Activated T-helper 17 cell treated with anti-CD3 and anti-CD28 coated beads, Interleukin-2, amount 50 U/mL, for 72 hours (primary cell): ENCODE measurements at places on chromosomes 5 and 9. TPM values are rescaled to one million over a fixed set of nuclear protein-coding genes. Genes with fewer than 3 reads are reported as not detected.

The FOXI1 gene
- not detected for total RNA-seq

The GFPT2 gene
- 0.11 TPM for total RNA-seq

The CER1 gene
- not detected for total RNA-seq

The NXNL2 gene
- total RNA-seq: not detected

The SURF2 gene
- total RNA-seq: 17.3 TPM

The CFAP157 gene
- total RNA-seq: not detected

The KCNT1 gene
- not detected for total RNA-seq

The SLC25A2 gene
- not detected for total RNA-seq

The TMED7 gene
- 26.9 TPM for total RNA-seq

The FOXD4L3 gene
- not detected for total RNA-seq

The SH3GL2 gene
- total RNA-seq: not detected

The KIF4B gene
- 0.32 TPM for total RNA-seq

The LCN2 gene
- not detected for total RNA-seq

- no peak for ATAC-seq
Observed at GRCh38 chr9:136393531-136393930, 6.4 kb downstream of the SNAPC4 start.

DNA sequence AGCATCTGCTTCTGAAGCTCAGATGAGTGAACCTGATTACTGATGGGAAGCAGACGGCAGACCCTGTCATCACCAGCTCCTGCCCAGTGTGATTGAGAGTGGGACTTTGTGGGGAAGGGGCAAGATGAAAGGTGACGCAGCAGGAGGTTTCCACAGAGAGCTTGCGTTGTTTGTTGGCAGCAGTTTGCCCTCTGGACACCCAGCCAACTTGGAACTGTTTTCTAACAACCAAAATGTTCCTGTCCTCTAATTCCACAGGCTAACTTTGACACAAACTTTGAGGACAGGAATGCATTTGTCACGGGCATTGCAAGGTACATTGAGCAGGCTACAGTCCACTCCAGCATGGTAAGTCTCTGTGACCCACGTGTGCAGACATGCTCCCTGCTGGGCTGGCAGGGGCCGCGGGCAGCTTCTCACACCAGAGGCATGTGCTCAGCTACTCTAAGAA lies 20.9 kb downstream of the CYFIP2 start:
- no peak for ATAC-seq

GRCh38 chr5:113082547-113082905 lies 105.9 kb downstream of the DCP2 start:
- ATAC-seq: no peak

DNA sequence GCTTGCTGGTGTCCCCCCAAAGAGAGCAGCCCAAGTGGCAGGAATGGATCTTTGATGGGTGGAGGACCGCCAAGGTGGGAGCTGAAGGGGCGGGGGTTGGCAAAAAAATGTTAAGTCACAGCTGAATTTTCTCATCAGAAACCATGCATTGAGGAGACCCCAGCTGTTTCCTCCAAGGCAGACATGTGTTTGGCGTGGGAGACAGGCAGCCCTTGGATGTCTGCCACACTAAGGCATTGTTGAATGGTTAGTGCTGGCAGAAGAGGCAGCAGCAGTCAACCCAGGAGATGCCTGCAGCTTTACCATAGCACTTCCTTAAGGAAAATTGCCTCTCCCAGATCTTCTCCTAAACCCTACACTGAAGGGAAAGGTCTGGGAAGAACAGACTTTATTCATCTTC lies 394.9 kb upstream of the CD180 start:
- ATAC-seq: no peak

DNA sequence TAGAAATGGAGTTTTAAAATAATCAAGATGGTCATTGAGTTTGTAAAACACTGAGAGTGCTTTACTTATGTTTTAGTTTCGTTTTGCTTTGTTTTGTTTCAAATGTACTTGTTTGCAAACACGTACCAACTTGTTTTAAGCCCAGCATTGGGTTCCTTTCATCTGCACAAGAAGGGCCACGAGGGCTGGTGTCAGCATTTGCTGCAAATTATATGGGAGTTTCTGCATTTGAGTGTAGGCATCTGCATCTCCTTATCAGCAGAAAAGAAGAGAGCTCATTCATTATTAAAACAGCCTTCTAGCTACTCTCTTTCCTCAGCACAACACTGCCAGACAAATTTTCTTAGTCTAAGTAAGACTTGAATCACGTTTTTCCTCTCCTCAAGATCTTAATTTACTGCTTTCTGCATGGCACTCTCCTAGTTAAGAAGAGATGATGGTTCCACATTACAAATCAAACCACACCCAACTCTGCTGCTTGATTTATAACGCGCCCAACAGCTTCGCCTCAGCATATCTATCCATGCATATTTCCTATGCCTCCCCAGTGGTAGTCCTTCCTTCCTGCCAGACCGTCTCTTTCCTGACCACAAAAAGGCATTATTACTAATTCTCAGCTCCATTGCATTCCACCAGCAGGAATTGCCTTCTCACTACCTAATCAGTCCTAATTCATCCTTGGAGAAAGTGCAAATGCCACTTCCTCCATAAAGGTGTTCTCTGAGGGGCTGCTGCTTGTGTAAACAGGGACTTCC lies 95.2 kb upstream of the CAST start:
- no peak for ATAC-seq

- no peak for ATAC-seq
Observed at GRCh38 chr5:36945687-36946086, 69.1 kb downstream of the NIPBL start.

GRCh38 chr9:78848061-78848460 lies 551.1 kb downstream of the PSAT1 start:
- ATAC-seq: no peak

DNA sequence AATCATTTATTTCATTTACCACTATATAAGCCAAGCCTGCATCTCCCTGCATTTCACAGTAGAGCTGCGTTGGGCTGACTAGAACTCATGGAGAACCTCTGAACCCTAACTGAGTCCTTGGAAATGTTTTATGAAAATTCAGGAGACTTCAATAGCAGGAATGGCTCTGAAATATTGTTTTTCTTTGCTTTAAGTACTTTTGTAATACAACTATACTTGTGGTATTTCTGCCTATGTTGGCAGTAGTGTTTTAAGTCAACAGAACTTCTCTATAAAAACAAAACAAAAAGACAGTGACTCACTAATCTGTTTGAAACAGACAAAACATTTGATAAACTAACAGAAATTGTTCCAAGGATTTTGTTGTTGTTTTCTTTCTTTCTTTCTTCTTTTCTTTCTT lies 489.2 kb upstream of the MEF2C start:
- no peak for ATAC-seq

- no peak for ATAC-seq
Observed at GRCh38 chr9:2816476-2817141, 27.3 kb downstream of the PUM3 start.

DNA sequence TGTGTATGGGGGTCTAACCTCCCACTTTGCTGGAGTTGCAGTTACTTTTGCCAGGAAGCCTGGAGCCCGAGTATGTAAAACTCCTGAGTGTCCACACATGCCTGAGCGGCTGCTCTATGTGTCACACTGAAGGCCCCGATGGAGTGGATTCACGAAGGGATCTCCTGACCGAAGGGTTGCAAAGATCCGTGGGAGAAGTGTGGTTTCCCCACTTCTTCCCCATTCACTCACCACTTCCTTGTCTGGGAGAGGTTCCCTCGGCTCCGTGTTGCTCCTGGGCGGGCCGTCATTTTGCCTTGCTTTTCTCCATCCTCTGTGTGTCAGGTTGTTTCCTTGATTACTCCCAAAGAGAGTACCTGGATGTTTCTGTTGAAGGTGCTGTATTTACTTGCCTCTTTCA lies 16.2 kb upstream of the IL3 start:
- no peak for ATAC-seq

DNA sequence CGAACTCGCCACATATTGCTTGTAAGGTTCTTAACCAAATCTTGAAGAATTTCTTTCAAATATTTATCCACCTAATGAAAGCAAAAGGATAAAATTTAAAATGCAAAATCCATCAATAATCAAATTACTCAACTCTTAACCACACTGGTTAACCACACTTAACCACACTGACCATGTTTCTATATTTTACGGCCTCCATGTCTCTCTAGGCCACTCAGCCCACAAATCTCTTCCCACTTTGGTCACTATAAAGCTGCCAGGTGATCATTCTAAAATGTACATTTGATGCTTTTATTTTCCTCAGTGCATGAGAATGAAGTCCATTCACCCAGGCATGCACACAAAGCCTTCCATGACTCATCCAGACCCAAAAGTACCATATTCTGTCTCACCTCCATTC lies 56.4 kb upstream of the OR2K2 start:
- ATAC-seq: peak; percentile 19

- ATAC-seq: no peak
Observed at GRCh38 chr9:117081641-117082317, 333.1 kb downstream of the ASTN2 start.

GRCh38 chr5:168409591-168410458 lies 76.4 kb upstream of the RARS1 start:
- peak; percentile 85 for ATAC-seq

- ATAC-seq: no peak
Observed at GRCh38 chr5:136350343-136350742, 15.0 kb downstream of the TRPC7 start.

DNA sequence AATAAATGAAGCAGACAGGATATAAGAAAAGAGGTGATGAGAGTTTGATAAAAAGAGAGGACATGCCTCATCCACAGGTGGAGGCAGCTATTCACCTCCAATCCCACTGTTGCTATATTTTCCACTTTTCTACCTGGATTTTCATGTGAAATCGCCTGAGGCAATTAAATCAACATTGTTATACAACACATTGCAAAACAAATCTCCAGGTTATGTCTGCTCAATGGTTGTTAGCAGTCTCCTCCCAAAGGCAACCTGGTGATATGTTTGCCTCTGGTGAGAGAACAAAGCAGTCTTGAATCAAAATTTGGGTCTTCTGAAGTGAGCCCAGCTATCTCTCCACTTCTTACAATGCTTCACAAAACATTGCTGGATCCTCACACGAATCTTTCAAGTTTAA lies 30.0 kb downstream of the NREP start:
- no peak for ATAC-seq

- peak; percentile 99 for ATAC-seq
Observed at GRCh38 chr9:97529363-97530076, 28.1 kb downstream of the TMOD1 start.

DNA sequence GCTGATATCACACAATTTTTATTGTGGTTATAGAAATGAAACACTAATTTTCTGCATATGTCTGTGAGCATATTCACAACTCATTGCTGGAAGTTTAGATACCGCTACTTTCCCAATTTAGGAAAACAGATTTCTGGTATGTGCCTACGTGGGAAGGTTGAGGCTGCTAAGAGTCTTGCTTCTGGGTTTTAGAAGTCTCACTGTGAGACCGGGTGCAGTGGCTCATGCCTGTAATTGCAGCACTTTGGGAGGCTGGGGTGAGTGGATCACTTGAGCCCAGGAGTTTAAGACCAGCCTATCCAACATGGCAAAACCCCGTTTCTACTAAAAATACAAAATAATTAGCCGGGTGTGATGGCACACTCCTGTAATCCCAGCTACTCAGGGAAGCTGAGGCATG lies 39.6 kb downstream of the UBAP1 start:
- ATAC-seq: no peak

- ATAC-seq: no peak
Observed at GRCh38 chr5:181281984-181282316, 21.0 kb upstream of the TRIM52 start.

DNA sequence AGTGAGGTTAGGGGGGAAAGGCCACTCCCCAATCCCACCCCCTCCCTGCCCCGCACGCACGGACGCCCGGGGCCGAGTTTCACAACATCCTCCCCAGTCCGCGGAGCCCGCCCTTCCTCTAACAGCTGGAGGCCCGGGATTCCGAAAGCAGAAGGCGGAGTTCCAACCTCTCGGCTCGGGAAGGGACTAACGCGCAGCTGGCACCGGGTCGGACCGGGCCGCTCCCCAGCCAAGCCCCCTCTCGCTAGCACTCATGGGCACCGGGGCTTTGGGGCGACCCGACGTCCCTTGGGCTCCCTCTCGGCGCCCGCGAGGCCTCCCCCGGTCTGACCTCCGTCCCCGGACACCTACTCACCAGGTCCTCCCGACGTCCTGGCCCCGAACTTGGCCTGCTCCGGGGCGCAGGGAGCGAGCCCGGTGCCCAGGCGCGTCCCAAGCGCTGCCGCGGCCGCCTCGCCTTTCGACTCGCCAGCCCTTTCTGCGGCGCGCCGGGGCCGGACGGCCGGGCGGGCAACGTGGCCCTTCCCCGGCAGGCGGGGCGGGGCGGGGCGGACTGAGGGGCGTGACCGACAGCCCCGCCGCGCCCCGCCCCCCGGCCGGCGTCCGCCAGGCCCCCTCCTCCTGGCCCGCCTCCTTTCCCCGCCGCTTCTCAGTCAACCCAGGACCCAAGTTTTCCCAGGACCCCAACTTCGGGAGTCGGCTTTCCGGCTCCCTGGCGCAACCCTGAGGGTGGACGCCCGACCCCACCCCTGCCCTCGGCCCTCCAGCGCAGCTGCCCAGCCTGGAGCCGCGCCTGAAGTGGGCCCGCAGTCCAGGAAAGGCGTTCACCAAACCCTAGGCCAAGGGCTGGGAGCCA lies at the start of gene MGAT1:
Gene MGAT1 (minus strand): TSS at position 482 of the 856 bp plus-strand sequence. CDS start 9,835 bp downstream, outside the sequence.
- peak; percentile 65 for ATAC-seq

- no peak for ATAC-seq
Observed at GRCh38 chr9:20729523-20729922, 45.5 kb downstream of the FOCAD start.

DNA sequence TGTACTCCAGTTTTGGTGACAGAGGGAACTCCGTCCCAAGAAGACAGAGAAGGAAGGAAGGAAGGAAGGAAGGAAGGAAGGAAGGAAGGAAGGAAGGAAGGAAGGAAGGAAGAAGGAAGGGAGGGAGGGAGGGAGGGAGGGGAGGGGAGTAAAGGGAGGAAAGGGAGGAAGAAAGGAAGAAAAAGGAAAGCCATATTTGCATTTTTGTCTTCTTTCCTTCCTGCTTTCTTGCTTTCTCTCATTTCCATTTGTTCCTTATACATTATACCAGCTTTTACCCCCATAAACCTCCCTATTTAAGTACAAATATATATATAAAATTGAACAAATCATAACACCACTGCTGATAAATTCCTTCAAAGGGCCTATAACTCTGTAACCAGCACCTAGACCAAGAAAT lies 151.8 kb downstream of the SMC2 start:
- no peak for ATAC-seq

GRCh38 chr9:129306318-129306973 lies 128.4 kb upstream of the IER5L start:
- ATAC-seq: no peak

- ATAC-seq: no peak
Observed at GRCh38 chr9:6692881-6693361, 47.4 kb upstream of the GLDC start.

- ATAC-seq: no peak
Observed at GRCh38 chr9:75876999-75877640, 13.4 kb upstream of the PCSK5 start.

DNA sequence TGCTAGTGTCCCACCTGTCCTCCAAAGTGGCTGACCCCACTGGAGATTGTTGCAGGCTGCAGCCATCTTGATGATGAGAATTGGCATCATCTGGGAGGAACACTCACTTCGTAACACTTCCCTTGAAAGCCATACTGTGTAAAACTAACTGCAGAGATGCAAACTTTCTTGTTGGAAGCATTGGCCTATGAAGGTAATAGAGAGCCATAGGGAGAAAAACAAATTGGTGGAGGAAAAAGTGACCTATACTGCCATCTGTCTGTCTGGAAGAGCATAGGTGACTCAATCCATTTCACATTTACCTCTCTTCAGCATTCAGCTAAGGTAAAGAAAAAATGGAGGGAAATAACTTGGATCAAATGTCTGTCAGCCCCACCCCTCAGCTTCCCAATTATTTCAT lies 473.4 kb downstream of the NTRK2 start:
- no peak for ATAC-seq
